ENCODE measurements at places on chromosomes 13 and 19.

GRCh38 chr13:49395451-49395865 is 48.4 kb downstream of the CAB39L start:
- DNase-seq = no peak

GRCh38 chr19:41877916-41878905 is 1.1 kb downstream of the CD79A start:
- DNase-seq = no peak

GRCh38 chr19:44894052-44894400 is 3.0 kb downstream of the TOMM40 start:
- no peak for DNase-seq

GRCh38 chr13:100423375-100423774 is 165.2 kb downstream of the GGACT start:
- no peak for DNase-seq

- DNase-seq = no peak
Measured at GRCh38 chr13:105345730-105346129, 1189.7 kb downstream of the EFNB2 start.

DNA sequence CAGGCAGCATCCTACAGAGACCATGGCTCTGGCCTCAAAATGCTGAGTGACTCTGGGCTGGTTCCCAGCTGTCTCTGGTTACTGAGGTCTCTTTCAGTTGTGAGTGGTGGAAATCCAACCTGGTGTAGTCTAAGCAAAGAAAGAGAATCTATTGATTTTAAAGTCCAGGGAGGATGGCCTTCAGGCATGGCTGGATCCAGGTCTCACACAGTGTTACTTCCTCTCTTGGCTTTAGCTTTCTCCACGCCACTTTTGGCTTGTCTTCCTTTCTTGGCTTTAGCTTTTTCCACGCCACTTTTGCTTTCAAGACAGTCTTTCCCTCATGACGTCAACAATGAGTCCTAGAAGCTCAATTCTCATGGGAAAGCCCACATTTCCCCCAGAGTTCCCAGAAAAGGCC is 4.1 kb downstream of the CYP4F3 start:
- no peak for DNase-seq

DNA sequence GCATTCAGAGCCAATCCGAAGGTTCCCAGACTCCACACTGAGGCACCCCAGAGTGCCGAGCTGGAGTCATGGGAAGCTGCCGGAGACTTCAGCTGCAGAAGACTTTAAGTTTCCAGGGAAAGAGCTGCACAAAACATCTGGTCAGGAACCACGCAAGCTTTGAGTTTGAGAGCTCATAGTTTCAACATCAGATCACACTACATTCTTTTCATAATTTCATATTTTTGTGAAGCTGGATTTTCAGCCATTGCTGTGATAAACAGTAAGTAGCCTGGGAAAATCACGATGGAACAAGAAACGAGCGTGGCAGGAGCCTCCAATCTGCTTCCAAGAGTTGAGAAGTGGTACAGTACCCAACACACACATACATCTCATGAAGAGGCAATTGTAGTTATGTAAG is 25.5 kb upstream of the ATP12A start:
- DNase-seq = no peak

GRCh38 chr19:40380199-40381037 is 9.6 kb downstream of the HIPK4 start:
- no peak for DNase-seq

DNA sequence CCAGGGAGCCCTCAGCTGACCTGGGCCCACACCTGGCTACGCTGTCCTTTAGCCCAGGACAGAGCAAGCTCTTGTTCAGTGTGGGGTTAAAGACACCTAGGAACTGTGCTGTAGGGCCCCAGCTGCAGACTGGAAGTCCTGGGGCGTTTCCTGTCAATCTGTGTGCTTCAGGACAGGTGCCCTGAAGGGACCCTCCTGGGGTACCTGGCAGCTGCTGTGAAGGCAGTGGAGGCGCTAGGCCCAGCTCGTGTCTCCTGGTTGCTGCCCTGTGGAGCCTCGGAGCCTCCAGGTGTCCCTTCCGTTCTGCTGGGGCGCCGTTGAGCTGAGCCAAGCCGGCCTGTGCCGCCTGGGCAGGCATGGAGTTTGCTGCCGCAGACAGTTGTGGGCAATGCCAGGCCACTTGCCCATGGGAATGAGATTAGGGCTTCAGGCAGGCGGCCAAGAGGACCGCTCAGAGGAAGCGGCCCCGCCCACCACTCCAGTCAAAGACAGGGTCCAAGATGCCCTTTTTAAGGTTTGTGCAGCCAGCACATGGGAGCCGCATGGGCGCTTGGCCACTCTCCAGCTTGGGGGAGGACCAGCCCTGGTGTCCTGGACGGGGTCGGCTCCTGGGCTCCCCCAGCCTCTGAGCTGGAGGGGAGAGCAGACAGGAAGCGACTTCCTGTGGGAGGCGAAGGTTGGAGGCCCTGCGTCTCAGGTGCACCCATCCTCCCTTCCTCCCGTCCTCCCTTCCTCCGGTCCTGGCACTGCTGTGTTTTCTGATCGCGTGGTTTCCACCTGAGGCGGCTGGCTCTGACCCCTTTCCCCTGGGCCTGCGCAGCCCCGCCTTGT is 4.0 kb downstream of the PTBP1 start:
- DNase-seq = no peak

Measured in progenitor cell of endocrine pancreas (in vitro differentiated cells).